ENCODE measurements at places on chromosomes 13 and 19.

GRCh38 chr13:89827552-89827951, 1519.9 kb upstream of the MIR17HG start:
- no peak for DNase-seq

GRCh38 chr19:18001777-18002345, 6.1 kb upstream of the ARRDC2 start:
- DNase-seq, result no peak

- peak; percentile 41 for DNase-seq
Observed at GRCh38 chr13:83215627-83216026, 666.6 kb downstream of the SLITRK1 start.

DNA sequence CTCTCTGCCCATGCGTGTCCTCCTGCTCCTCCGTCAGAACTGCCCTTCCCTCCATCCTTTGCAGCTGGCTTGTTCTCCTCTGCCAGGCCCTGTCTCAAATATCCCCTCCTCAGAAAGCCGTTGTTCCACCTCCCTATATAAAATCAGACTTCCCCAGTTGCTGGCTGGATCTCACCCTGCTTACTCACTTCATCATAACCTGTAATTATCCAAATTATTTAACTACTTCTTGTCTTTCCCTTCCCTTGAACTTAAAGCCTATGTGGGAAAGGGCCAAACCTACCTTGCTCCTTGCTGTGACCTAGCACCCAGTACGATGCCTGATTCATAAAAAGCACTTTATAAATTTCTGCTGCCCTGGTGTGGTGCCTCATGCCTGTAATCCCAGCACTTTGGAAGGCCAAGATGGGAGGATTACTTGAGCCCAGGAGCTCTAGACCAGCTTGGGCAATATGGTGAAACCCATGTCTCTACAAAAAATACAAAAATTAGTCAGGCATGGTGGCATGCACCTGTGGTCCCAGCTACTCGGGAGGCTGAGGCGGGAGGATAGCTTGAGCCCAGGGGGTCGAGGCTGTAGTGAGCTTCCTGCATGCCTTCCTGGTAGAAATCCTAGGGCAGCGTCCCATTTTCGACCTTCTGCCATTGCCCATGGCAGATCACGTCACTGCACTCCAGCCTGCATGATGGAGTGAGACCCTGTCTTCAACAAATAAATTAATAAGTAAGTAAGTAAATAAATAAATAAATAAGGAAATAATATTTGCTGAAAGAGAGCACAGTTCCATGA, 39.5 kb upstream of the ZNF536 start:
- DNase-seq, result no peak

- DNase-seq, result no peak
Observed at GRCh38 chr13:50697746-50698539, 145.5 kb downstream of the DLEU7 start.

DNA sequence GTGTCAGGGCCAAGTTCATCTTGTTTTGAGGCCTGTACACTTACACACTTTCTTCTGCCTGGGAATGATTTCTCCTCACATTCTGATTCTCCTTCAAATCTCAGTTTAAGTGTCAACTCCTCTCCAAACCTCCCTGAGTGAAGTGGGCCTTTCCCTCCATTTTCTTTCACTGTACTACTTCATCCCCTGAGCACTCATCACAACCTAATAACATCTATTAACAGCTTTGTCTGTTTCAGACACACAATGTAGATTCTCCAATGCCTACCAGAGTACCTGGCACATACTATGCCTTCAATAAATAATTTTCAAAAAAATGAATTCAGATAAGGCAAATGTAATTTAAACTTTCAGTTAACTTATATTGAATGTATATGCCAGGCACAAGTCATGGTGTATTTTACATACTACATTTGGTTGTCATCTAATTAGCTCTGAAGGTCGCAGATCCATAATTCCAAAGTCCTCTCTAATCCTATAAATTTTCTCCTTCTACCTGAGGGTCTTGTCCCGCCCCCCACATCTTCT, 357 bp upstream of the COG6 start:
- DNase-seq, result no peak

DNA sequence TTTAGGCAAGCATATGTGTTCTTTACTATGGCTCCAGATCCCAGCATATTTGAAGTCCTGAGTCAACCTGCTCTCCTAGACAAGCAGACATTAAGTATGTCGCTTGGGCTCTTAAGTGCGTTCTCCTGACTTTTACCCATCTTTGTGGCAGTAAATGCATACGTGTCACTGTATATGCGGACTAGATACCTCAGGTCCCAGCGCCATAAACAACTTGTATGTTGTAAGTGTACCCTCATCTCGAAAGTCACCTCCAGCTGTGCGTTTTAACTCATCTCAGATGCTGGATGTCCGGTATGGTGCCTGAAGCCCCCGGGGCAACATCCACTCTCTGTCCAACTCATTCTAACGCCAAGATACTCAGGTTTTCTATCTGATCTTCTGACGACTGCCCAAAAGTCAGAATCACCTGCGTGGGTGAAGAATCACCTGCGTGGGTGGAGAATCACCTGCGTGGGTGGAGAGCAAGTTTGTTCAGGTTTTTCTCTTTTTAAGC, 1.7 kb downstream of the PTOV1 start:
- no peak for DNase-seq

DNA sequence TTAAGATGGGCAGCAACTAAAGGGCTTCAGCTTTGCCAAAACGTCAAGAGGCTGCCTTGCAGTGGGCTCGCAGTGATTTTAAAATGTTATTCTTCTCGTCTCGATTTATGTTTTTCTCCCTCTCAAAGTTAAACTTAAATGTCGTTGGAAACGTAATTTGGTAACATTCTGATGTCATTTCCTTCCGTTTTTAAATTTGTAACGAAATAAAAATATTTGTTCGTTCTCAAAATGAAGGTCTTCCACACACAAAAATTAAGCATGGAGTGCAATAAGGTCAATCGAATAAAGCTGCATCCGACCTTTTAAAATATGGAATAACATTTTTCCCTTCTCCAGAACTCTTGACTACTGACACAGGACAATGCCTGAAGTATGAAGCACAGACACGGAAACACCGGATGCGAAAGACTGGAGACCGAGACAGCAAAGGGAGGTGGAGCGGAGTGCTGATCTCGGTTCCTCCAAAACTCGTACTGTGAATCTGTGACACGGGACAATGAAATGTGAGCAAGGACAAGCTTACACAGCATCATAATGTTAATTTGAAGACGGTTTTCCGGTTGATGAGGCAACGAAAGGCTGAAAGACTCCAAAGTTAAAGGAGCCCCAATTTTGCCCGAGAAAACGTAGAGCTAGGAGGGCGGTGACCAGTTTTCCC, 850 bp downstream of the MTMR6 start:
- no peak for DNase-seq

GRCh38 chr13:109093998-109094397, 464.6 kb downstream of the MYO16 start:
- no peak for DNase-seq

- no peak for DNase-seq
Observed at GRCh38 chr19:6532244-6532999, 1.6 kb downstream of the TNFSF9 start.

DNA sequence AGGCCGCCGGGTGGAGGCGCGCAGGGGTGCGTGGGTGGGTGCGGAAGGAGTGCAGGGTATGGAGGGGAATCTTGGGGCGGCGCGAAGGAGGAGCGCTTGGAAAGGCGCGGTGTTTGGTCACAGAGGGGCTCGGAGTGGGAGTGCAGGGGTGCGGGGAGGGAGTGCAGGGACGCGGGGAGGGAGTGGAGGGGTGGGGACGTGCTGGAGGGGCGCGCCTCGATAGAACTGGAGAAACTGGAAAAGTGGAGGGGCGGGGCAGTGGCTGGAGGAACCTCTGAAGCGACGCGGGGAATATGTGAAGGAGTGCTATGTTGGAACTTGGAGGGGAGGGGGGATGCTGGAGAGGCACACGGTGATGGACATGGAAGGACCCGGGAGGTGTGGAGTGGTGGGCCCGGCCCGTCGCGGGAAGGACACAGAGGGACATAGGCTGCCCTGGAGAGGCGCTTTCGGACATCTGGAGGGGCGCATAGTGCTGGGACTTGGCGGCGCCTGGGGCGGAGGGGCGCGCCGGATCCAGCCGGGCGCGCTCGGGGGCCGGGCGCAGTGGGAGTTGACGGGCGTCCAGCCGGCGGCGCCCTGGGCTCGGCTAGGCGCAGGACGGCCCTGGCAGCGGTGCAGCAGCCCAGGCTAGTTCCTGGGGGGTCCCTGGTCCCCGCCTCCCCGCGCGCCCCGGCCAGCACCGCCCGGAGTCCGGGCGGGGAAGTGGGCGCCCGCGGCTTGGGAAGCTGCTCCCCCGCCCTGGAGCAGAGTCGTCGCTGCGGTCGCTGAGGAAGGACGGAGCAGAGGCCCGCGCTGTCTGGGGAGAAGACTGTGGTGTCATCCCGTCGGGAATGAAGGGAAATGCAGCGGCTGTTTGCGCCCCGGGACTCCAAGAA, 20.8 kb upstream of the SGCG start:
- no peak for DNase-seq

- no peak for DNase-seq
Observed at GRCh38 chr13:72716776-72717175, 10.7 kb downstream of the MZT1 start.

- no peak for DNase-seq
Observed at GRCh38 chr13:29815336-29815735, 35.1 kb downstream of the UBL3 start.

GRCh38 chr13:20411638-20412342, 113.9 kb downstream of the CRYL1 start:
- DNase-seq, result no peak

DNA sequence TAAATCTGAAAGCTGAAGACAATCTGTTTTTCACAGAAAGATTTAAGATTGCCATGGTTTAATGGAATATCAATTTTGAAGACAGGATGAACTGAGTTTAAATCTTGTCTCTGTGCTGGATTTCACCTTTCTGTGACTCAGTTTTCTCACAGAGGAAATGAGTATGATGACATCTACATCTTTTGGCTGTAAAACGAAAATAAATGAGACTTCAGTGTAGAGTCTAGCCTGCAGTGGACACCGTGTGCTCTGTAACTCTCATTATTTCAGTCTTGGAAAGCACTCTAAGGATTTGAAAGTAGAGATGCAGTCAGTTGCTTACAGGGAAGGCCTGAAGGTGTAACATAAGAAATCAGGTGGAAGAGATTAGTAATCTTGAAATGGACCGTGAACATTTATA, 150.4 kb downstream of the NALCN start:
- DNase-seq, result no peak

GRCh38 chr13:57760951-57761350, 129.4 kb downstream of the PCDH17 start:
- DNase-seq, result no peak

DNA sequence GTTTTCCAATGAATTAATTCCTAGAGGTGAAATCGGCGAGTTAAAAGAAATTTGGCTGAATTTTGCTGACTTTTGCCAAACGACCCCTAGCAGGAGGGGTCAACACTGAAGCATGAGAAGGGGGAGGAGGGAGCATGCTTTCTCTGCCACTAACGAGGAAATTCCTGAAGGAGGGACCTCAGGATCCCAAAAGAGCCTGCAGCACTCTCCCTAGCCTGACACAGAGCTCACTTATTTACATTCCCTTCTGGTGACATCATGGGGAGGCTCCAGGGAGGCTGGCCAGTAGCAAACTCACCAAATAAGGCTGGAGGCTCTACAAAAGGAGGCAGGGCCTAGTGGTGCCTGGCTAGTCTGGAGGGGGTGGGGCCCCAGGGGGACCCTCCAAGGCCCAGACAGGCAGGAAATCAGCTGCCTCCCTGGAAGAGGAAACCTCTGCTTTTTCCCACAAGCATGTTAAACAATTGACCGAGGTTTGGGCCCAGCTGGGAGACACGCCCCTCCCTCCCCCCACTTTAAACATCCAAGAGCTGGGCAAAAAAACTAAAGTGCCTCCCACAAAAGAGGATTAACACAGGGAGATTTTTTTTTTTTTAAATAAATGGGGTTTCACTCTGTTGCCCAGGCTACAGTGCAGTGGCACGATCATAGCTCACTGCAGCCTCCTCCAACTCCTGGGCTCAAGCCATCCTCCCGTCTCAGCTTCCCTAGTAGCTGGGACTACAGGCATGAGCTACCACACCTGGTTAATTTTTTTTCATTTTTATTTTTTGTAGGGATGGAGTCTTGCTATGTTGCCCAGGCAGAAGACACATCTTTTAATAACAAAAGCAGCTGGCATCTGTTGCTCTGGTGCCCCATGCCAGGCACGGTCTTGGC, 2.1 kb downstream of the DAPK3 start:
- peak; percentile 98 for DNase-seq

DNA sequence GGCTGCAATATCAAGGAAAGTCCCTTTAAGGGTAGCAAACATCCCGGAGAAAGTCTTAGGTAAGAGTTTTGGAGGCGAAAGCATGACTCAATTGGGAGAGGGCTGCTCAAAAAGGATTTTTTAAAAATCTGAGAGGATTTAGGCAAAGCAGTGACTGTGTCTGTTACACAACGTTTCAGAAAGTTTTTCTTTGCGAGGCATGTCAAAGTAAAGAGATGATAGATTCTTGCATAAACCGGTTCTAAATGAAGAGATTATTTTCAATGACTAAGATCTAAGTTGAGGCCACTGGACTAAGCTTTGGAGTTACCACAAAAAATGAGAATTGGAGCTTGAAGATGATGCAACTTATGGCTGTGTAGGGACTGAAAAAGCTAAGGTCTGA, 43.7 kb upstream of the ENOX1 start:
- DNase-seq, result peak; percentile 78

GRCh38 chr13:98103531-98103930, 39.4 kb upstream of the FARP1 start:
- no peak for DNase-seq

GRCh38 chr13:110109140-110109783, 197.7 kb downstream of the COL4A1 start:
- no peak for DNase-seq

GRCh38 chr19:49212016-49212701, 54.6 kb downstream of the TRPM4 start:
- no peak for DNase-seq

GRCh38 chr13:66951426-66951825, 278.7 kb downstream of the PCDH9 start:
- no peak for DNase-seq

DNA sequence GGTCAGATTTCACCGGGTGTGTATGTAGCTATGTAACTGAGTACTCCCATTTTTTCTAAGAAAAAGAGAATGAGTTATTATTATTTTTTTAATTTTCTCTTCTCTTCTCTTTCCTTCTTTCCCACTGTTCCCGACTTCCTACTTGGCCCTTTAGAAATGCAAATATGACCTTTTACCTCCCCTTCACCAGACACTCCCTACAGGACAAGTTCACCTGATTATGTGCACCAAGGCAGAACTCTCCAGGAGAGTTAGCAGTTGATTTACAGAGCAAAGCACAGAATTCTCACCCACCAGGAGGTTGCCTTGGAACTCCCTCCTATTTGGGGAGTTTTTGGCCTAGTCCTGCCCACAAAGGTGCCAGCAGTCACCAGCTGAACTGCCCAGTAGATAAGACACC, 49.5 kb upstream of the GPR12 start:
- no peak for DNase-seq

- DNase-seq, result no peak
Observed at GRCh38 chr13:99277629-99278028, 19.4 kb upstream of the GPR18 start.

GRCh38 chr19:15445227-15445605, 4.5 kb downstream of the WIZ start:
- no peak for DNase-seq

- DNase-seq, result no peak
Observed at GRCh38 chr13:86606264-86606663, 807.0 kb upstream of the SLITRK6 start.

Data from AG04449 (cell line).